ENCODE measurements at places on chromosomes 7 and 10.

DNA sequence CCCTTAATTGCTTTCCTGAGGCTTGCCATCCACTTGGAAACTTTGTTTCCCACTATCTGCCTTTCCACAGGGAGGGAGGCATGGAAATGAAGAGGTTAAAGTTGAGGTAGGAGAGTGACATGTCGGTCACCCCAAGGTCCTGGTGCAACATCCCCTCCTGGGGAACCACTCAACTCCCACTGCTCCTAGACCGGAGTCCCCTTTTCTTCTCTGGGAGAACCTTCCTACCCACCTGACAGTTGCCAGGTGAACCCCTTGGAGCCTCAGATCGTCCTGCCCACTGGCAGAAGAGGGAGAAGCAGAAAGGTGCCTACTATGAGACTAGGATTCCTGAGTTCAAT, 21.7 kb downstream of the IMPDH1 start:
- DNase-seq: no peak

- DNase-seq: no peak
Measured at GRCh38 chr10:6199131-6199733, 3.5 kb upstream of the PFKFB3 start.

- DNase-seq: no peak
Measured at GRCh38 chr10:78250313-78251015, 216.8 kb downstream of the RPS24 start.

DNA sequence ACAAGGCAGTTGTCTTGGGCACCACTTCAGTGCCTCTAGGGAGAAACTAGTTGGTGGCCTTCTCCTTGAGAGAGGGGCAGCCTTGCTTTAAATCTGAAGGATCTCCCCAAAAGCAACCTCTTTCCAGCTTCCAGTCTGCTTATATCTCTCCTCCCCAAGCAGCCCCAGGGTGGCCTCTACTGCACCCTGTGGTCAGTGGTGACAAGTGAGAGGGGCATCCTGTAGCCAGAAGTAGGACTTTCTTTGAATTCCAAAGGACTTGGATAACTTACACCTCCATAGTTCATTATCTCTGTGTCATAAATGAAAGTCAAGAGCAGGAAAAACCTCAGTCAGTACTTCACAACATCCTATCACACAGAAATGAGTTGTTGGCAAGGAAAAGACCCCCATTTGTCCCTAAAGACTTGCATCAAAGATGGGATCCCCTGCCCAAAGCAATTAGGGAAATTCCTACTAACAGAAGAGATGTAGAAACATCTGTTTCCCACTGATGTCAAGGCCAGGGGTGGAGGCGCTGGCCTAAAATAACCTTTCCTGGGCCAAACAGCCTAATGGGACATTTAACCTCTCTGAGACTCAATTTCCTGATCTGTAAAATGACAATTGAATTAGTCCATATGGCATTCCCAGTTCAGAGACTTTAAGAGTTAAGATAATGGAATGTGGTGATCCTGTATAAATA, 44.0 kb upstream of the ANKRD1 start:
- no peak for DNase-seq

GRCh38 chr7:22001345-22002004, 55.8 kb upstream of the CDCA7L start:
- DNase-seq: peak; percentile 71

- DNase-seq: no peak
Measured at GRCh38 chr7:124945680-124946079, 16.1 kb upstream of the POT1 start.

DNA sequence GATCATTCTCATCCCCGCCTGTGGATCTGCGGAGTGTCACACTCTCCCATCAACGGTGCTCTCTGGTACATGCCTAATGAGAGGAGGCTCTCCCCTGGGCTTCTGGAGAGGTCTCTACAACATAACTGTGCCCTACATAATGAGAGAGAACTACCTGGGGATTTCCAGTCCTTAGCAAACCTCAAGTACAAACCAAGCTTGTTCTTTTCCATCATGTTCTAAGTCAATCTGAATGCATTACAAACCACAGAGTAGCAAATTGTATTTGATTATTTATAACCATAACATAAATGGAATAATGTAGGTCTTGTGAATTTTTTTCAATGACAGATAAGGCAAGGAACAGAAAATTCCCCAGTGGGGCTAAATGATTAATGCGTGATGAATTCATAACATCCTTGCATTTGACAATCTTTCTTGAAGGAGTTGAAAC, 412.4 kb upstream of the NRP1 start:
- DNase-seq: no peak

DNA sequence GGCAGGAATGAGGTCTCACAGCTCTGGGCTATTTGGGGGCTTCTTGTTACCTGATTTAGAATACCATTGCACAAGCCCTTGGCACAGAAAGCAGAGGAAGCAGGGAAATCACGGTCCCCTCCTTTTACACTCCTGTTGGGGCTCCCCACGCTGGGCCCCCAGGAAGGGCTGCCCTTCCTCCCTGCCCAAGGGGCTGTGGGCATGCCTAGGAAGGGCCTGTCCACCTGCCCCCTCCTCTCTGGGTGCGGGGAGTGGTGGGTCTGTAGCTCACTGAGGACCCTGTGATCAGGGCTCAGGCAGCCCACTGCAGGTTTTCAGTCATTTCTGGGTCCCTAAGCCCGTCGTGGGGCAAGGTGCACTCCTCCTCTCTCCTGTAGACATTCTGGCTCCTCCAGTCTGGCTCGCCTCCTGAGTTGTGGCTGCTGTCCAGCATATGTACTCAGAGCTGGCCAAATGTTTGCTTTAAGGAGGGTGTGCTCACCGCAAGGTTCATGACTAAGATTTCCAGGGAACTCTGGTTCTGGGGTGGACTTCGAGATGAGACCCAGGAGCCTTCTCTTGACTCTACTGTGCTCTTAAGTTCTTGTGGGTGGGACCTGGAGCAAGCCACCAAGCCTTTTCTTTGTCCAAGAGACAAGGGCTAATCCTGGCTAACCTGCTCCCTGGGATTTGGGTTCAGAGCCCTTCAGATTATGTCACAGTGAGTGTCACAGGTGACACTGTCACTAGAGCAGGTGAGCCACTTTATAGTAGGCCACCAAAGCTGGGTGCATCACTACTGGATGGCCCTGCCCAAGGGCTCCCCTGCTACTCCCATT, 56.0 kb downstream of the TACR2 start:
- no peak for DNase-seq

GRCh38 chr10:11144626-11145494, 127.2 kb downstream of the CELF2 start:
- DNase-seq: no peak

GRCh38 chr10:34229917-34230316, 585.2 kb downstream of the PARD3 start:
- no peak for DNase-seq

GRCh38 chr10:26291721-26292480, 75.3 kb downstream of the GAD2 start:
- DNase-seq: no peak

DNA sequence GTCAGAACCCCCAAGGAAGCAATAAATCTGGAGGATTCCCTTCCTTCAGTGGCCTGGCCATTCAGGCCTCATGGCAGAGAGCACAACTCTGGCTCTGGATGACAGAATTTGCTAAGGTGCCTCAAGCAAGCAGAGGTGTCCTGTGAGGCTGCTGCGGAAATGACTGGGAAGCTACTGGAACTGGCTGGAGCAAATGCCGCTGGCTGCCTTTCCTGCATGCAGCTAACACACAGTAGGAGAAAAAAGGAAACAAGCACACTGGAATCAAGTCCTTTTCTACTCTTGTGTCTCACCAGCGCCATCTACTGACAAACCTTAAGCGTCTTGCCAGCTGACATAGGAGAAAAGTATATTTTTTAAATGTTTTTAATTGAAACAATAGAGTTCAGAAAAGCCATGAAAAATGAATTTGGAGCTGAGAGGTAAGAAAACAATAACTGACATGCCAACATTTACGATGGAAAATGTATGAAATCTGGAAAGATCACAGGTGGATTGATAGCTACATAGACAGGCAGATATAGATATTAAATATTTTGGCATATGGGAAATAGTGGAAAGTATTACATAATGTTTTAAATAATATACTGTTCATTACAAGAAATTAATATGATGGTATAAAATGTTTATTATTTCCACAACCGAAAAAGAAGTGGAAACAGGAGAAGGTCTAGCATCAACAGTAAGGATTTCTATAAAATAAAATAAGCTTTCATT, 951.6 kb downstream of the ANKRD7 start:
- peak; percentile 44 for DNase-seq

- DNase-seq: no peak
Measured at GRCh38 chr10:90741926-90742565, 115.8 kb downstream of the HTR7 start.

- no peak for DNase-seq
Measured at GRCh38 chr10:1628757-1629156, 108.6 kb downstream of the ADARB2 start.

DNA sequence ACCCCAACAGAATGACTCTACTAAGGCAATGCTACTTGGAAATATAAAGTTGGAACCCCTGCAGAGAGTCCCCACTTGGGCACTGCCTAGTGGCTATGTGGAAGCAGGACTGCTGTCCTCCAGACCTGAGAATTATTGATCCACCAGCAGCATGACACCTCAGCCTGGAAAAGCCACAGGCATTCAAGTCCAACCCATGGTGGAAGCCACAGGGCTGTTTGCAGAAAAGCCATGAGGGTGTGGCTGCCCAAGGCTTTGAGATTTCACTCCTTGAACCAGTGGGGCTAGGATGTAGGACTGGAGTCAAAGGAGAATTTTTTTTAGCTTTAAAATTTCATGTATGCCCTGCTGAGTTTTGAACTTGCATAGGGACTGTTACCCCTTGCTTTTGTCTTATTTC, 13.6 kb upstream of the GHRHR start:
- no peak for DNase-seq

DNA sequence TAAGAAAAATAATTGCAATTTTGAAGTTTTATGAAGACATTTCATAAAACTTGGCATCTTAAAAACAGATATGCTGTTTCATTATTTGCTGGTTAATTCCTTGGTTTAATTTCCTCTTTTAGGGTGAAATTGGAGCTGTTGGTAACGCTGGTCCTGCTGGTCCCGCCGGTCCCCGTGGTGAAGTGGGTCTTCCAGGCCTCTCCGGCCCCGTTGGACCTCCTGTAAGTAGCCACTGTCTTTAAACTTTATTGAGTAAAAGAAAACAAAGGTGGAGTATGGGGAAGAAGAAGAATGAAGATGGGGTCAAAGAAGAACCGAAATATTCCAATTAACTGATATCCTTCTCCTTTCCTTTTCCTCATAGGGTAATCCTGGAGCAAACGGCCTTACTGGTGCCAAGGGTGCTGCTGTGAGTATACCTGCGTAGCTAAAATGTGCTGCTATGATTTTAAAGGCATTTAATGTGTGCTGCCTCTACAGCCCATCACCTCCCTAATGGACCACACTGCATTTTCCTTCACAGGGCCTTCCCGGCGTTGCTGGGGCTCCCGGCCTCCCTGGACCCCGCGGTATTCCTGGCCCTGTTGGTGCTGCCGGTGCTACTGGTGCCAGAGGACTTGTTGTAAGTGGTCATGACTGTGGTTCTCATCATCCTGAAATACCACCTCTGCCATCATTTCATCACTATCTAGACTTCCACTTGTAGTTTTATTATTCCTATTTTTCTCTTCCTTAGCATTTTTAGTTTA, 14.7 kb downstream of the COL1A2 start:
- no peak for DNase-seq

DNA sequence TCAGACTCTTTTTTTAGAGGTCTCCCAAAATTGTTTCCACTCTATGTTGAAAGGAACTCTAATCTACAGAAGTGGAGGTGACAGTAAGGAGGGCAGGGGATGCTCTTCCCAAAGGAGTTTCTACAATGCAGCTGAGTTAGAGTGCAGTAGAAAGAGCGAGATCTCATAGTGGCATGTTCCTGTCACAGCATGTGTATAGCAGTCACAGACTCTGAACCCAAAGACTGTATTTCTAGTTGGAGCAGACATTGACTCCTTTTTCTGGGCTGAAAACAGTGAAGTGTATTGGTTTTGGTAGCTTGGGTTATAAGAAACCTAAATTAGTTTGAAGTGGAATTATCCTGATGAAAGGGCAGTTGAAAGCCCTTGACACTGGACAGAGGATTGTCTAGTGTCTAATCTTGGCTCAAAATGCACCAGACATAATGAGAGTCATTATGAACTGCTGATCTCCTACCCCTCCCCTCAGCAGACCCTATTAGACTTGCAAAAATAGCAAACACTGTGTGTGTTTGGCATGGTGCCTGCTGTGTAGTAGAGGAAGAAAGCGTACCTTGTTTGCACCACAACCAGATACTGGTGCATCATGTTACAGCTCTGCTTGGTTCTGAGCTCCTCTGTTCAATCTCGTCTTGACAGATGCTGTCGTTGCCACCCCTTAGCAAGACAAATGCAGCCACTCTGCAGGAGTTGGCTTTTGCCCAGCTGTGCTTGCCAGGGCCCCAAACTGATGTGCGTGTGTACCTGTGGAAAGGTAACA, 336.0 kb downstream of the AUTS2 start:
- peak; percentile 31 for DNase-seq

DNA sequence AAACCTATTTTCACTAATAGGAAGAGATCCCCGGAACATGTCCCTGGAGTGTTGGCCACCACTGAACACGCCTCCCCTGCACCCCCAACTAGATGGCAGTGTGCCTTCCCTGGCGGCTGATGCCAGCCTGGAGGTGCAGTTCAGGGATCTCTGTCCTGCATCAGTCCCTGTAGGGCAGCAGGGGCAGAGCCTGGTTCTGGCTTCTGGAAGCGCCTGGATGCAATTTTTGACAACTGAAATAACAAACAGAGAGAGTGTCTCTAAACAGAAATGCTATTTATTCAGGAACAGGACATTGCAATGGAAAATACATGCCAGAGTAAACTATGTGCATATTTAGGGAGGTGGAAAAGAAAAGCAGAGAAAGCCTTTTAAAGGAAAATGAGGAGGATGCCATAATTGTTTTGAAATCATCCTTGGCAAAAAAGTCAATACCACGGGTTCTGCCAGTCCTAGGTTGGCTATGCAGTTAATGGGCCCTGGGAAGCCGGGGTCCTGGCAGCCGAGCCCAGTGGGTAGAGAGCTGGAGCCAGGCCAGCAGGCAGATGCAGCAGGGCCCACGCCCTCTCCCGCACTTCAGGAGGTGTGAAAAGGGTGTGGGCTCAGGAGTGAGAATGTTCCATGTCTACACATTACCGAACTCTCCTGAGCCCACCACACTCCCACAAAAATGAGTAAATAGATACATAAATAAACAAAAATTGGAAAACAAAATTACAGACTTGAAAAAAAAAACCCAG, 18.5 kb downstream of the ANTXRL start:
- DNase-seq: no peak

GRCh38 chr7:37108615-37109014, 340.0 kb downstream of the ELMO1 start:
- no peak for DNase-seq

- DNase-seq: no peak
Measured at GRCh38 chr10:85864173-85864549, 502.4 kb downstream of the GRID1 start.

GRCh38 chr10:6144406-6145165, 55.8 kb downstream of the RBM17 start:
- DNase-seq: peak; percentile 79

Data from HEK293T (cell line).